ENCODE measurements at places on chromosomes 16 and 17.

- DNase-seq, result no peak
Measured at GRCh38 chr16:19967963-19968362, 83.3 kb upstream of the GPRC5B start.

DNA sequence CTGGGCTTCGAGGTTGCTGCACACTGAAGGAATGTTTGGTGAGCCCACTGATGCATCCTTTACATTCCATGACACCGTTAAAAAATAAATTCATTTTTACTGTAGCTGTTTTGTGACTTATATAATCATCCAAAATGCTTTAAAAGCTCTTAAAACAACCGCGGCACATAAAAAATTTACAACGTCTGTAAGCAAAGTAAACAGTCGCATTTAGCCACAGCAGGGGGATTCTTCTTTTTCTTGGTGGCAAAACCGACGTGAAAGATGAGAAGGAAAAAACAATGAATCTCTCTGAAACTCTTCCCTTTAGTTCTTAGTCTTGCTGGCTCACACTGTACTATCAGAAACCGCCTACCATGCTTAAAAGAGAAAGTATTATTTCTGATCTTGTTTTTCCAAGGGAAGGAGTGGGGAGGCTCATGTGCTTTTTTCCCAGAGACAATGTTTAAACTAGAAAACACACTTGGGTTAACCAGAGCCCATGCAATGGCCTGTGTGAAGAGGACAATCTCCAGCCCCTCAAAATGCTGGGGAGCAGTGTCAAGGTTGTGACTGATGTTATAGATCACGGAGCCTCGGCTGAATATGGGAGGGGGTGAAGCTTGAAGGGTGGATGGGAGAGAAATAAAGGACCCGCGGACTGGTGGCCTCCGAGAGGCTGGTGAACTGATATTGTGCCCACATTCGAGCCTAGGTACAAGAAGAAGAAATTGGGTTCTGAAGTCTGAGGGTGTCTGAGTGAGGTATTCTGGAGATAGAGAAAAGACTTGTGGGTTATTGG lies 91.1 kb downstream of the IRF8 start:
- DNase-seq, result no peak

- no peak for DNase-seq
Measured at GRCh38 chr16:16093628-16094332, 129.5 kb downstream of the ABCC6 start.

GRCh38 chr16:10938796-10939648 lies 3.2 kb downstream of the DEXI start:
- no peak for DNase-seq

DNA sequence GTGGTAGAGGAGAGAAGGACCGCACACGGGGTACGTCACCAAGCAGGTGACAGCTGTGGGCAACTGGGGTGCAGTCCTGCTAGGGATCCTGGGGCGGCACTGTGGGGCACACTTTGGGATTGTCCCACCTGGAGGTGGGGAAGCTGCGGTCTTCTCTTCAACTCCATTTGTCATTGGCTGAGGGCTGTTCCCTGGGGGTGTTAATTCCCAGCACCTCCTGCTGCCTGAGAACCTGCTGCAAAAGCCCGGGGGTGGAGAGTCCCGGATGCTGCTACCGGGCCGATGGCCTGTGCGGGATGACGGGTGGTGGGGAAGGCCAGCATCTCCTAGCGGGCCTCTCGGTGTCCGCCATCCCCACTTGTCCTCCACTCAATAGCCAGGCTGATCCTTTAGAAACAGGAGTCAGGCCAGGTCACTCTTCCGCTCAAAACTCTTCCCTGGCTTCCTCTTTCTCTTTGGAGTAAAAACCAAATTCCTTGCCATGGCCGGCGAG lies 100.2 kb downstream of the CYLD start:
- no peak for DNase-seq

DNA sequence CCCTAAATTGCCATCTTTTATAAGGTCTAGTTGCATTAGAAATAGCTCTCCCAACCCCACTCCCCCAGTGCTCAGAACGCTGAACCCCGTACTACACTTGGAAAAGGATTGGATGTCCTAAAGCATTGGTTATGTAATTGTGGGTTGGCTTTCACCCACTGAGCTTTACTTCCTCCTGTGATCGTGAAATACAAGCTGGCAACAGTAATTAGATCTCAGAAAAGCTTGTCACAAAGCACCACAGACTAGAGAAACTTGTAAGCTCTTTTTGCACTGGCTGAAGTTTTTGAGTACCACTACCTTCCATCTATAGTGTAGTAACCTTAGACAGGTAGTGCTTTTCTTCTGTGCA lies 54.4 kb downstream of the SIAH1 start:
- DNase-seq, result no peak

- DNase-seq, result no peak
Measured at GRCh38 chr16:84015399-84015798, 27.2 kb downstream of the SLC38A8 start.

DNA sequence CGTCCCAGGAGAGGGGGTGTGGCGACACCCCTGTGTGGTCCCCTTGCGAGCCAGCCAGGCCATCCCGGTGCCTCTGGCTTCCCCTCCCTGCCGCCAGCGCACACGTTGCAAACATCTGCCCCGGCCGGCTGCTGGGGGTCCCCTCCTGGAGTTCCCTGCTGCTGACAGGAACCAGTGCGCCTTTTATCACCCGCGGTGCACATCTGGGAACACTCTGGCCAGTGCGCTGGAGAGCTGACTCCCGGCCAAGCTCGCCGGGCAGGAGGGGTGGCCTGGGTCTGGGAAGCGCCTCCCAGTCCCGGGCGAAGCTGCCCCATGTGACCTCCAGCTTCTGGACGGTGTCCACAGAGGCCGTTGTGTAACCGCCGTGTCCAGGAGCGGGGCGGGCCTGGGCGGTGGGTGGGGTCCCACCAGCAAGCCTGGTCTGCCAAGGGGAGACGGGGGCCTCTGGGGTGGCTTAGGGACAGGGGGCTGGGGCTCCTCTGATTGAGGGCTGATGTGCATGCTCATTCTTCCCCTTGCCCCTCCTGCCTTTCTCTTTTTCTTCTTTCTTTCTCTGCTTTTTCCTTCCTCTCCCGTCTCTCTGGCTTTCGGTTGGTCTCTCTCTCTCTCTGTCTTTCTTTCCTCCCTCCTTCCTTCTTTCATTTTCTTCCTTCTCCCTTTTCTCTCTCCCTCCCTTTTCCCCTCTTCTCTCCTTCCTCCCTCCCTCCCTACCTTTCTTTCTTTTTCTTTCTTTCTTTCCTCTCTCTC lies 25.2 kb upstream of the CIBAR2 start:
- DNase-seq, result no peak

DNA sequence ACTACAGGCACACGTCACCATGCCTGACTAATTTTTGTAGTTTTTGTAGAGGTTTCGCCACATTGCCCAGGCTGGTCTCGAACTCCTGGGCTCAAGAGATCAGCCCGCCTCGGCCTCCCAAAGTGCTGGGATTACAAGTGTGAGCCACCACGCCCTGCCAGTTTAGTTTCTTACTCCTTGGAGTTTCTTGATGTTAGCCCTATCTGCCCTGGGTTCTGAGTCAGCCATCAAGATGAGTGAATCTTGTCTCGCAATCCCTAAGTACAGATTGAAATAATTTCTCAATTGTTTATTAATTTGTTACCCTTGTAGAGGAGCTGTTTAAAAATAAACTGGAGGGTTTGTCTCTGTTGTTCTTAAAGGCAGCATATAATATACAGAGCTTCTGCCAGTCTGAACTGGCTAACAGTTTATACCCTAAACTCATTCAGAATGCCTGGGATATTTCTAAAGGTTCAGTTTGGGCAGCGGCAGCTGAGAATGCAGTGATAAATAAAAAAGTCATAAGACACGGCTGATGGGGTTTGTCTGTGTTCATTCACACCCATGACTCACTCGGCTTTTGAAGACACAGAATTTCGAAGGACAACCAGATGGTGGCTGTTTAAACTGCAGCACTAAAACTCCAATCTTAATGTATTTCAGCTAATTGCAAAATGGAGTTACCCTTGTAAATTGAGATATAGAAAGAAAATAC lies 39.6 kb downstream of the GPRC5B start:
- no peak for DNase-seq

GRCh38 chr16:84893849-84894599 lies 74.2 kb downstream of the CRISPLD2 start:
- DNase-seq, result no peak

DNA sequence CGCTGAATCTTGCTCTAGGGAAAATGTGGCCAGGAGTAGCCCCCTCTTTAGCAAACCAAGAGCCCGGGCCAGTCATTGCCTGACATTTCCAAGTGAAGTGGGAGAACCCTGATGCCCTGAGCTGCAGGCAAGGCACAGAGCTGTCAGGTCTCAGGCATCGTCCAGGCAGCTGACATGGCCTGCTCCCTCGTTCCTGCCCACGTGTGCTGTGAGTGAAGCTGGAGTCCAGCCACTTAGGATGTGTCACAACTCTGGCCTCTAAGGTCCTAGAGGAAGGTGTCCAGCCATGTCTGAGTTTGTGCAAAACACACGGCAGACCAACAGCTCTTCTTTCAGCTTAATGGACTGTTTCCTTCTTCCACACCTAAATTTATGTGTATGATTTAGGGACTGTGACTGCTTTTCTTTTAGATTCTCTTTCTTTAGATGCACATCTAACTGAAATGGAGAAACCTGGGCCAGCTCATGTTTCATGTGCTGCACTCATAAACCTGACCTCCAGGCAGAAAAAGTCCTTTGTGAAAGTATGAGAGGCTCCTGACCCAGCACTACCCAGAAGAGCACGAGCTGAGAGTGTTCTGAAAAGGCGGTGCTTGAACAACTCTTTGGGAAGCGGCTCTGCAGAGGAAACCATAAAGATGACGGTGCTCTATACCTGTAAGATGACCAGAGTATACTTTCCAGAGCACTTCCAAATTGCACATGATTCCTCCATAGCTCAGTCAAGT lies 14.8 kb upstream of the LIMD2 start:
- DNase-seq, result no peak

DNA sequence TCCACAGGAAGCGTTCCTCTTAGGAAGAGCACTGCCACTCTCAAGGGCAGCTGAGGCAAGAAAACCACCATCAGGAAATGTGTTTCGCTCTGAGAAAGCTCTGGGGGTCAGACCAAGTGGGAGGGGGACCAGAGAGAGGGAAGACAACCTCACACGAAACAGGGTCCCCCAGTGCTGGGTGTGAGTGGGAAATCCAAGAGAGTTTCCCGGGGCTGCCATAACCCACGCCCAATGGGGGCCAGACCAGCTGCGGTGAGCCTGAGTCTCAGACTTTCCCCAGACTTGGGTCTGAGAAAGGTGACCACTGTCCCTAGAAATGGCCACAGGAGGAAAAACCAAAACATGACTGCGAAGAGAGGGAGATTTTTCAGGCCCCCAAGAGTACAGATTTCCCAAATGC lies 14.5 kb downstream of the DNAH17 start:
- DNase-seq, result no peak

DNA sequence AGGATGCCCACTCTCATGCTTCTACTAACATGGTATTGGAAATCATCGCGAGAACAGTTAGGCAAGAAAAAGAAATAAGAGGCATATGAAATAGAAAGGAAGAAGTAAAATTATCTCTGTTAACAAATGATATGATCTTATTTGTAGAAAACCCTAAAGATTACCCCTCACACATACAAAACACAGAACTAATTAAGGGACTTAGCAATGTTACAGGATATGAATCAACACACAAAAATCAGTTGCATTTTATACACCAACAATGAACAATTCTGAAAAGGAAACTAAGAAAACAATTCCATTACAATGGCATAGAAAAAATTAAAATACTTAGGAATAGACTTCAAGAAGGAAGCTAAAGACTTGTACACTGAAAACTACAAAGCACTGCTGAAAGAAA lies 2.7 kb upstream of the CAPNS2 start:
- no peak for DNase-seq

- no peak for DNase-seq
Measured at GRCh38 chr16:28826141-28826540, 3.3 kb downstream of the ATXN2L start.

DNA sequence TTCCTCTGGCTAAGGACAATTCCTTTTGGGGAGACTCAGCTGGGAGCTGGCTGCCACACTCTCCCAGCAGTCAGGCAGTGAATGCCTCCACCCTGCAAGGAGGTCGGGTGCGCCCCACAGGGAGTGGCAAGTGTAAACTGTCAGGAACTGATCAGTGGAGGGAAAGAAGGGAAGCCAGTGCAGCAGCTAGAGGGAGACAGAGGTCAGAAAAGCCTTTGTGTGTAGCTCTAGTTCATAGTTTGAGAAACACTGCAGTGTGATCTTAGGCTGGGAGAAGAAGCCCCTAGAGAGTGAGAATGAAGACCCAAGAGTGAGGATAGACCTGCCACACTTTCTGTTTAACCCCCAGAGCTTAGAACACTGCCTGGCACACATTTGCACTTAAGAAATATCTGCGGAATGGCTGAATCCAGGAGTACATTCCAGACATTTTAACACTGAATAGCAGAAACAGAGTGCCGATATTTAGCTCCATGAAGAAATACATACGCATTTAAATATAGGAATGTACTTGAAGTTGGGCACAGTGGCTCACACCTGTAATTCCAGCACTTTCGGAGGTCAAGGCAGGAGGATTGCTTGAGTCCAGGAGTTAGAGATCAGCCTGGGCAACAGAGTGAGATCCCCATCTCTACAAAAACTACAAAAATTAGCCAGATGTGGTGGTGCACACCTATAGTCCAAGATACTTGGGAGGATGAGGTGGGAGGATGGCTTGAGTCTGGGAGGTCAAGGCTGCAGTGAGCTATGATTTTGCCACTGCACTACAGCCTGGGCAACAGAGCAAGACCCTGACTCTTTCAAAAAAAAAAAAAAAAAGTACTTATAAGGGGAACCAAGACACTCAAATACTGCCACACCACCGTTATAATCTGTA lies 11.1 kb upstream of the SLC5A11 start:
- DNase-seq, result peak; percentile 35

DNA sequence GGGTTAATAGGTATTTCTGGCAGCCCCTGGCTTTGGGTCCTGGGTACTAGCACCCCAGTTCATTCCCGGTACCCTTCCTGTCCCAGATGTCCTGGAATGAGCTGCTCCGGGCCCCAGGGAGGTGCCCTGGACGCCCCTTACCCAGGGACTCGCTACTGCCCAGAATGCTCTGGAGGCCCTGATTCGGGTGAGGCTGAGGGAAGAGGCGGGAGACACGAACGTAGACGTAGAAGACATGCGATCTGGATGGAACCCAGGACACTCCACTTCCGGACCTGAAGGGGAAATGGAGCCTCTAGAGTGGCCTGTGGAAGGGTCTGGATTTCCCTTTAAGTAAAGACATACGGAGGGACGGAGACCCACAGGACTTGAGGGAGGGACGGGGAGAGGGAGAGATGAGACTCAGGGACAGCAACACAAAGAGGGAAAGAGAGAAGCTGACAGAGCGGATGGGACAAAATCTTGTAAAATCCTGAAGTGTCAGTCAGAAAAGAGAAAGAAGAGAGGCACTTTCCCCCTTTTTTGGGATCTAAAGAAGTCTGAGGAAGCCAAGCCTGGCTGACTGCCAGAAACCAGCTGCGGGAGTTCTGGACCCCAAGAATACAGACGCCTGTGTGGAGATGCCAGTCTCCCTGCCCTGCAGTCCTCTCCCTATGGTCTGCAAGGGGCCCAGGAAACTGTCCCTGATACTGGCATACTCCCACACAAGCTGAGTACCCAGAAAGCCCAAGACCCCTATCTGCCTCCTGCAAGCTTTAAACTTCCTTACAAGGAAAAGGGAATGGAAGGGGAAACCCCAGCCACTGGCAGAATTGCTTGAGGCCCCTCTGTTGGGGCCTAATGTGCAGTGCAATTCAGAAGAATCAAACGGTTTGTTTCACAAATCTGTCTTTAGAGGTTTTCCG lies 1.0 kb upstream of the HOXB13 start:
- no peak for DNase-seq
